ENCODE measurements at places on chromosomes 1 and 21.

GRCh38 chr1:11142618-11143391 lies 43.1 kb upstream of the EXOSC10 start:
- DNase-seq, result no peak

GRCh38 chr1:231642618-231643017 lies 16.0 kb downstream of the DISC1 start:
- no peak for DNase-seq

DNA sequence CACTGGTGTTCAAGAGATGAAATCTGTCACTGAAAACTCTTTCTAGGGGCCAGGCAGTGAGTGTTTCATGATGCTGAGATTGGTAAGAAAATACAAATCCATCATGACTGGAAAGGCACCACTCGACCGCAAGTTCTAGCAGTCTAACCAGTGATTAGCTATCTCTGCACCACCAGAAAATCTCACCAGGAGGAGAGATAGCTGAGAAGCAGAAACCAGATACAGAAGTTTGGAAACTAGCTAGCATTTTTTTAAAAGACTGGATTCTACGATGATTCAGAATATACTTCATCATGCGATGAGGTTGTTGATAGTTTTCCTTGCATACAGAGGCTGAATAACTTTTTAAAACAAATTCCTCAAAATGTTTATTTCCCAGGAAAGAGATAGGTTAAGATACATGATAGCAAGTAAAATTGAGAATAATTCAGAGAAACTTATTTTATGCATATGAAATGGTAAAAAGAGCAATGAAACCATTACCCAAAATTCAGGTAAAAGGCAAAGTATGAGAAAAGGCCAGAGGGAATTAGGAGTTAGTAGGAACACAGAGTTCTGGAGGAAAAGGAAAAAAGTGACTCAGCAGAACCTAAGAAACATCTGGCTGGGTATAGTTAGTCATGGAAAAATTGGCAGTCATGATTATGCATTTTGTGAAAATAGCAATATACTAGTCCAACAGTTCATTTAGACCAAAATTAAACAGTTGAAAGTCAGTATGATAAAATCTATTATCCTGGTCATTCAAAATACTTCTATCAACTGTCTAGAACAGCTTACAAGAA lies 3.3 kb upstream of the F3 start:
- peak; percentile 92 for DNase-seq

DNA sequence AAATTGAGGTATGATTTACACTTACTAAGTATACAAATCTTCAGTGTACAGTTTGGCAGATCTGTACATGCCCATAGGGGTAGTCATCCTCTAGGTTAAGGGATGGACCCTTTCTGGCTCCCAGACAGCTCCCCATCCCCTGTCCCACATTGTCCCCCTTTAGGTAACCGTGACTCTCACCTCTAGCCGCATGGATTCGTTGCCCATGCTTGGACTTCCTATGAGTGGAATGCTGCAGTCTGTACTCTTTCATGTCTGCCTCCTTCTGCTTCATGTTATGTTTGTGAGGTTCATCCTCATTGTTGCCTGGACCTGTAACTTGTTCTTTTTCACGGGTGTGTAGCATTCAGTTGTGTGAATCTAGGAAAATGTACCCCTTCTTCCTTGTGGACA lies 20.3 kb downstream of the SLC37A1 start:
- DNase-seq, result no peak

- peak; percentile 17 for DNase-seq
These were observed 153.2 kb downstream of the LRIG2 start for GRCh38 chr1:113226148-113226547.

DNA sequence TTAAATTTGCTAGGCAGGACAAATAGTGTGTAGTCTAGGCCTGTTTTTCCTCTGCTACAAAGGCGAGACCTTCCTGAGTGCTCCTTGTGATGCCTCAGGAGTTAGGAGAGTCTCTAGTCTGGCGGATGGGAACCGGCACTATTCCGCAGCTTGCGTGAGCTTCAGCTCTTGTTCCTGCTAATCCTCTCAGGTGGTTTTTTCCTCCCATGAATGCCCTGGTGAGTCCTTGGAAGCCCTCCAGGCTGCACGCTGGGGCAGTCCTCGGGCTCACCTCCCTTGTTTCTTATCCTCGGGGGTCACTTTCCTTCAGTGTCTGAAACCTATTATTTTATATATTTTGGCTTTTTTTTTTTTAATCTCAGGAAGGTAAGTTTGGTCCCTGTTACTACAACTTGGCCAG lies 28.2 kb downstream of the UTS2 start:
- DNase-seq, result no peak

DNA sequence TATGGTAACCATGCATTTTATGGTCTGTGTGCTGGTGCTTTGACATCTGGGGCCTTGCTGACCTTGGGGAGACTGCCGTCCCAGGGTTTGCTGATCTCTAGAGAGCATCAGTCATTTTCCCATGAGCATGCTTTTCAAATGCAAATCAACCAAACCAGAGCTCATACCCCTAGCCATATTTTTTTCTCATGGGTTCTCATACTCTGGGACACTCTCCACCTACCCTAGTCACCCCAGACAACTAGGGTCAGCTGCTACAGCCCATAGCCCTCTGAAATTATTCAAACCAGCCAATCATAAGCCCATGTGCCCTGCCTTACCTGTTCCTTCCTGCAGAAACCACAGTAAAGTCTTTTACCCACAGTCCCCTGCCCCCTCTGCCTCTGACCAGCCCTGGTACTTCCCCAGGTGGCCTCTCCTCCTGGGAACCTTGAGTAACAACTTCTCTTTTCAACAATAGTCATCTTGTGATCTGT lies 132.0 kb downstream of the MAP3K21 start:
- no peak for DNase-seq

- peak; percentile 32 for DNase-seq
These were observed 1.9 kb downstream of the WDR26 start for GRCh38 chr1:224432672-224433040.

DNA sequence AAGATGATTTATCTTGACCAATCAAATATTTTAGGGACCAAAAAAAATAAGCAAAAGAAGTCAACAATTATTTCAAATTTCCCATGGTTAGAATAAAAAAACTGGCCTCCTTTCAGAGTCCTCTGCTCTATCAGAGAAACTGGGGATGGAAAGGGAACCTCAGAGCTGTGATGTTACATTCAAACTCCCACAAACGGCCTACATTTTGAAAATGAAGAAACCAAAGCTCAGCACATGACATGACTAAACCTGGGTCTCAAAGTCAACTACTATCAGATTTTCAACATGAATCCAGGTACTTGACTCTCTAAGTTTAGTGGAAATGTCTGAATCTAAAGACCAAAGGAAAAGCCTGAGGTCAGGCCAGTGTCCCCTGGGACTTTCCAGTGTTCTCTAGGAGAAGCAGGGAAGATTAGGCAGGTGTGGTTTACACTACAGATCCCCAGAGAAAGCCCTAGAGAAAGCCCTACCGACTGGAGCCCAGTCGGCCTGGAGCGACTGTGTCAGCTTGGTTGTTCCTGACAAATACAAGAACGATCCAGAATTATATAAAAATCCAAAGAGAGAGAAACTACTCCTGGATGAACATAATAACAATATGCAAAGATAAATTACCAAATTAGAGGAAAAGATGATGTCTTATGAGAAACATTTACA lies 24.8 kb downstream of the JAK1 start:
- DNase-seq, result no peak

DNA sequence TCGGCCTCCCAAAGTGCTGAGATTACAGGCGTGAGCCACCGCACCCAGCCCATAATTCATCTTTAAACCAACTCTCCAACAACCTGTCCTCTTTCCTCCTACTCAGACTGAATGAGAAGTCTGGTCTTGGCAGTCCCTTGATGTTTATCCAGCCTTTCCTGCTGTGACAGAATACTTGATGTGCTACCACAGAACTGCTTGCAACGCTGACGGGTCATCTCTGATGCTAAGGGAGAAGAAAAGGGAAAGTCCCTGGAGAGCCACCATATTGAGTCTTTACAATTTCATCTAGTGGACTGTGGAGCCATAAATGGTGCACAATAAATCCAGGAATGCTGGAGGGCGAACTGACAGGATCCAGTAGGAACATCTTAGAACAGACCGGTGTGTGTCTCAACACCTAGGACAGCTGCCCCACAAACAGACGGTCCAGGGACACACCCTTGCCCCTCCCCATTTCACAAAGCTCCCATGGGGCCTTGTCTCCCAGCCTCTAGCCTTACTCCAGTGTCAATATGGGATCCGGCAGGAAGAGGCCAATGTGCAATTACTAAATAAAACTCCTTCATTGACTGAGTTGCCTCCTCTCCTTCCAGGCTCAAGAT lies 30.7 kb downstream of the JAK1 start:
- DNase-seq, result no peak

GRCh38 chr1:198606020-198606438 lies 32.8 kb upstream of the PTPRC start:
- peak; percentile 54 for DNase-seq

Measured in fibroblast of villous mesenchyme (primary cell).